NCI-H1436 (cell line): ENCODE measurements at places on chromosomes 2 and 18.
A peak's percentile ranks its signal among the peaks of the same experiment; 100 is the strongest.

DNA sequence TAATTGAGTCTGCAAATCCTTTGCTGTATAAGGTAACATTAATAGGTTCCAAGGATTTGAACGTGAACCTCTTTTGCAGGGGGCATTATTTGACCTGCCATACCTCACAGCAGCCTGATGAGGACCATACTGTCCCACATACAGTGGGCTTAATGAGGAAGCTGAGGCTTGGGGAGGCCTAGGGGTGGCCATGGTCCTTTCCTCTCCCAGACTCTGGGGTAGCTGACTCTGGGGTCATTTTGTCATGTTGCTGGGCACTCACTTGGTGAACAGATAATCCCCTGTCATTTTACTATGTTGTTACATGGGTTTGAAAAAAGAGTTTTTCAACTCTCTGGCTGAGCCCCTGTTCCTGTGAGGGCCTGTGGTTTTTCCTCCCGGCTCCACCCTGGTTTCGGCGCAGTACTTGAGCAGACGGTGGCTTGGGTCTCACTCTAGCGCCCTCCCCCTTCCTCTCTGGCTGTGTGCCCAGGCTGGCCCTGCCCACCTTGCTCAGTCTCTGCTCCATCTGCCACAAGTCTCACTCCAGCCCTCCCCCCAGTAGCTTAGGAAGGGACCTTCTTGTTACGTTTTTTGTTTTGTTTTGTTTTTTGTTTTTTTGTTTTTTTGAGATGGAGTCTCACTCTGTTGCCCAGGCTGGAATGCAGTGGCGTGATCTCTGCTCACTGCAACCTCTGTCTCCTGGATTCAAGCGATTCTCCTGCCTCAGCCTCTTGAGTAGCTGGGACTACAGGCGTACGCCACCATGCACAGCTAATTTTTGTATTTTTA, 21.0 kb downstream of the INPP4A start:
- peak; percentile 75 for DNase-seq

- DNase-seq: no peak
Measured at GRCh38 chr2:112547333-112547732, 5.1 kb downstream of the POLR1B start.

DNA sequence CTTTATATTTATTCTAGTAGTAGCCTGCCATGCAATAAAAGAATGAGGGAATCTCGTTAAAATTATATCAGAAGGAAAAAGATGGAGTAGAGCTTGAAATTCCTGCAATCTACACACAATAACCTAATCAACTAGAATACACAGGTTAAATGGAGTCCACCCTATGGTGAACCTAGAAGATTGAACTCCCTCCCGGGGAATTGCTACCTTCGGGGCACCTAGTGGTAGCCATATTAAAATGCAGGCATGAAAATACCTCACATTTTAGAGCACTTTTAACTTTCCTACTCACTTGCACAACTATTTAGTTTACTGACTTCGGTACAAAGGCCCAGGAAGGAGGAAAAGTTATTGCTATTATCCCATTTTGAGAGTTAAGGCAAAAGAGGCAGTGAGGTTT, 174.5 kb downstream of the SS18 start:
- no peak for DNase-seq

GRCh38 chr2:46873604-46874068, 42.0 kb downstream of the MCFD2 start:
- no peak for DNase-seq

DNA sequence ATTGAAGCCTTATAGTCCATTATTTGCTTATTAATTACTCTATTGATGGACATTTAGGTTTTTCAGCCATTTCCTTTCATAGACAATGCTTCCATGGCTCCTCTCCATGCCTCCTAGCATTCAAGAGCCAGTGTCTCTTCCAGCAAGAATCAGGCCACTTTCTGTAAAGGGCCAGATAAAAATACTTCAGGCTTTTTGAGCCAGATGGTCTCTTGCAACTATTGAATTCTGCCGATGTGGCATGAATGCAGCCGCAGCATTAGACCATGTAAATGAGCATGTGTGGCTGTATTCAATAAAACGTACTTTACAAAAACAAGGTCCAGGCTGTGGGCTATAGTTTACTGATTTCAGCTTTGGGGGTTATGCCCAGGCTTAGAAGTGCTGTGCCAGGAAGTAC, 38.5 kb downstream of the TRAF3IP1 start:
- no peak for DNase-seq

DNA sequence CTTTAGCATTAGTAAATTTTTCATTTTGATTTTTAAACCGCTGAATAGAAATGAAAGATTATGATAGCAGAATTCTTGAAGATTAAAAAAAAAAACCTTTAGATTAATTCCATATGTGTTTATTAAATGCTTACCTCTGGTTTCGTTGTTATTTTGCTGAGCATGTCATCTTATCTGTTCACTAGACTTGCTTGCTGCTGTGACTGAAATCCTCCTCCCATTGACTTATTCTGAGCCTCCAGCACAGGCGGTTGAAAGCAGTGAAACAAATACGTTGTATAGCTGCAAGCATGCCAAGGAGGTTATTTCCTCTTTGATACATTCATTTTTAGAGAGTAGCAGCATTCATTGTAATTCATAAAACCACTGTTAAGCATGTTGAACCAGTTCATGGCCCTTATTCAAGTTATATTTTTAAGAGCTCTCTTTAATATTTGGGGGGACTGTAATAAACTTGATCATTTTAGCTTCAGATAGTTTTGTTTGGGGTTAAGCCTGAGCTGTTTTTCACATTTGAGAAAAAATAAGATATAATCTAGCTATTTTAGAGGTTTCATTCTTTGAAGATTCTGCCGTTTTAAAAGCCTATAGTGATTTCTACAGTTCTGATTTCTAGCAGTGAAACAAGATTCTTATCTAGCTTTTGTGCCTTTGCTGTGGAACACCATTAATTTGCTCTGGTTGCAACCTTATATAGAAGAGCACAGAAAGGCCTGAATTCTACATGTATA, at the start of gene HTR2B:
Gene HTR2B (minus strand): TSS at position 205 of the 731 bp plus-strand sequence. CDS start 1,278 bp downstream, outside the sequence.
- no peak for DNase-seq

- no peak for DNase-seq
Measured at GRCh38 chr18:56851774-56852173, 200.6 kb downstream of the WDR7 start.

- DNase-seq: no peak
Measured at GRCh38 chr18:51211552-51211951, 14.1 kb upstream of the MEX3C start.

GRCh38 chr2:232637866-232638583, 4.6 kb downstream of the EFHD1 start:
- DNase-seq: no peak

DNA sequence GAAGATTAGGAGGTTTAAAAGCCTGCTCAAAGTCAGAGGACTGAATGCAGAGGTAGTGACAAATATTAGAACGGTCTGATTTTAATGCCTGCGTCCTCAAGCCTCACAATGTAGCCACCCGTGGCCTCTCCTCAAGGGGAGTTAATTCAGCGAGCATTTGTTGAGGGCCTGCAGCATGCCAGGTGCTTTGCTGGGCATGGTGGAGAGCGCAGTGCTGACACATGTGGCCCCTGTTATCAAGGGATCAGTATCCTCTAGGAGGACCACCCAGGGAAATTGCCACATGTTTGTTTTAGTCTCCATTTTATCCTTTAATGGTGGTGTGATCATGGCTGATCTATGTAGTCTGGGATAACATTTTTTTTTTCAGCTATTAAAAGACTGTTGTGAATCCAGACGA, 19.2 kb downstream of the PMAIP1 start:
- no peak for DNase-seq

DNA sequence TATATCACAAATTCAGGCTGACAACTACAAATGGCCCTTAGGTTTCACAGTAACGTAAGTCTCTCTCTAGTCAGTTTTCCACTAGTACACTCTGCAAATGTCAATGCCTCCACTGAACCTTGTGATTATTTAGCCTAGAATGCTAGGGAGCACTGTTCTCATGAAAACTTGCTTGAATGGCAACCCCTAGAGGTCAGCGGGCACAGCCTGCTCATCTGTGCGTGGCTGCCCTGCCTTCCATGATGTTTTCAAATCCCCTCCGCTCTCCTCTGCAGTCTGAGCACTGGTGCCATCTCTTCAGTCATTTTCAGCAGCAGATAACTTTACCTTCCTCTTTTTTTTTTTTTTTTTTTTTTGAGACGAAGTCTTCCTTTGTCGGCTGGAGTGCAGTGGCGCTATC, 84.1 kb upstream of the GULP1 start:
- DNase-seq: no peak

GRCh38 chr18:2391470-2391869, 179.8 kb downstream of the METTL4 start:
- DNase-seq: no peak

- DNase-seq: no peak
Measured at GRCh38 chr2:8574196-8575037, 107.4 kb upstream of the ID2 start.
